ENCODE measurements at places on chromosomes 7 and 10.

- DNase-seq, result no peak
These were observed 77.1 kb downstream of the MTPN start for GRCh38 chr7:135900065-135900546.

DNA sequence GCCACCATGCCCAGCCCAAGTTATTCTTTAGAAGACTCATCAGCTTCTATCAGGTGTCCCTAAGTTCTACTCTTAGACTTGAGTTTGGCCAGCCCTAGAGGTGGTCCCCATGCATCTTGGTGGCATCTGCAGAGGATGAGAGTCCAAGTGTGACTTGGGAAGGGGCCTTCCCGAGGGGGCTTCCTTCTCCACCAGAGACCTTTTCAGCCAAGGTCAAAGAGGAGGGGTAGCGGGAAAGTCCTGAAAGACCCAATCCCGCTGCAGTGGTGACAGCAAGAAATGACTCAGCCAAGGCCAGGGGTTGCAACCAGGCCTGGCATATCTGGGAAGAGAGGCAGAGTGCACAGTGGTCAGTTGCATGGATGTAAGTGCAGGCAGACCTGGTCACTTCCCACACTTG, 61.7 kb upstream of the MGMT start:
- DNase-seq, result no peak

GRCh38 chr10:123847686-123848432, 43.7 kb downstream of the CPXM2 start:
- DNase-seq, result no peak

- DNase-seq, result no peak
These were observed 193.8 kb upstream of the DPP6 start for GRCh38 chr7:153858355-153858754.

GRCh38 chr7:28807396-28807994, 150.6 kb downstream of the TRIL start:
- DNase-seq, result no peak

- DNase-seq, result no peak
These were observed 3.5 kb downstream of the ZP3 start for GRCh38 chr7:76428149-76428823.

DNA sequence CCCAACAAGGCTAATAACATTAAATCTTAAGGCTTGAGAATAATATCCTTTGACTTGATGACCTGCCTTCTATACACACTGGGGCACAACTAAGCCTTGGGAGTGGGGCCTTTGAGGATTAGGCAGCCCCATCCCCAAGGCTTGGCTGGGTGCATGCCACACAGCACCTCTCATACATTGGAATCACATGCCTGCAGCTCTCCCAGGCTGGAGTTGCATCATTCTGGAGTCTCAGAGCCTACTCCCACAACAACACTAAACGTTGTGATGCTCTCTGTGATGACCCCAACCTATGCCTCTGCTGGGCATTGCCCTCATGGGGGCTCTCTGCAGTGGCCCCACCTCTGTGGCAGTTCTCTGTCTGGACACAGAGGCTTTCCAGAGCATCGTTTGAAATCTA, 31.9 kb upstream of the SGCE start:
- no peak for DNase-seq

DNA sequence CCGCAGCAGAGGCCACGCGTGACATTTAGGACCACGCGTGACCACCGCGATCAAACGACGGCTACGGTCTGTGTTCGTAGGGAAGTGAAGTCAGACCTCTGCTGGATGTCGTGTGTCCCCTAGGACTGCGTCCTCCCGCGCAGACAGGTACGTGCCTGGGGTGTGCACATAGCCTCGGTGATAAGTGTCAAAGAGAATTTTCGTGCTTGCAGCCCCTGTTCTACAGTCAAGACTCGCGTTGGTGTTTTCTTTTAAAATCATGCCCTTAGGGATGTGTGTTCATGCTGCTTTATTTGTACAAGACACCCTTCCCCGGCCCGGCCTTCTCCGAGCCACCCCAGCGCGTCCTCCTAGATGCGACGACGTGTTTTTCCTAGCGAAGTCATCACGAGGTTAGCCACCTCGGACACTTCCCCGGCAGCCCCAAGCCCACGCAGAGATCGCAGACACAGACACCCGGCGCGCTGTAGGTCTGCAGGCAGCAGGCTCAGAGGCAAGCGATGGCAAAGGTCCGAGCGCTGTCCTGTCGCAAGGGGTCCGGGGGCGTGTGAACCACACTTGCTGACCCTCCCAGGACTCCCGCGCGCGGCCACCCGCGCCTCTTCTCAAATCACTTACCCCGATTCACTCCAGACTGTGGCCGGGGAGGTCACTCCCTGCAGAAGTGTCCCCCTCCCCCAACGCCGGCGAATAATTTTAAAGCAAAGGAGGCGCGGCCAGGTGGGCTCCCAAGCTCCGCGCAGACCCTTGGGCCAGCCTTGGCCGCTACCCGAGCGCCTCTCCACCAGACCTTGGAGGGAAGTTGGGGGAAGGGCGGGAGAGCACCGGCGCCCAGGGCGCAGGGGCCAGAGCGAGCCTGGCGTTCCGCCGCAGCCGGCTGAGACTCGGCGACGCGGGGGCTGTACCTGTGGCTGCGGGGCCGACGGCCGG, 552 bp downstream of the MKX start:
- DNase-seq, result no peak

DNA sequence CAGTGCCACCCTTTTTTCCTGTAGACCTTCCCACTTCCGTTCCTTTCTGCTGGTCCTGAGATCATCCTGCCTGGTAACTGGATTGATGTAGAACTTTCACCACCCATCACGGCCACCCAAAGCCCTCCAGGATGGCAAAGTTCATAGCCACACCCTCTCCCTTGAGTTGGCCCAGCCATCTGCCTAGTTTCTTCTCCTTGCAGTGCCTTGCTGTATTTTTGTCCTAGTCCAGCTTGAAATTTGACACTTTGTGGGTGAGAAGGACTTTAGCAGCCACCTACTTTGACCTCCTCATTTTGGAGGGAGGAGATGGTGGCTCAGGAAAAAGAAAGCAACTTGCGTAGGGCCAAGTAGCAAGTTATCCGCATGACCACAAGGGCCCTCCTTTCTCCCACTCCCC, 140.7 kb downstream of the BUB3 start:
- DNase-seq, result no peak

DNA sequence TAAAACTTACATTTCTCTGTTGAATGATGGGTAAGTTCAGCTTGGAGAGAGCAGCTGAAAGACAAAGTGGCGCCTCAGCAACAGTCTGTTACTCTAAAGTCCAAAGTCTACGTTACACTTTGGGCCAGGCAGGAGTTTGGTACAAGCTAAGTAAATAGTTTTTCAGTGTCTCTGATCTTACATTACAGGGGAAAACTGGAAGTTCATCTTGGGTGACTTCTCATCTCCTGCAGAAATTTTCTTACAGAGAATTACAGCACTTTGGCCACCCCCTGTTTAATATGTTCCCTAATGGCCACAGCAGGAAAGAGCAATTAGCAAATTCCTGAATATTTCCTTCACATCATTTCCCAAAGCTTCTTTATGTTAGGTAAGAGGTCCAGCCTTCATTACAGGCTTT, 67.1 kb downstream of the ABCC2 start:
- DNase-seq, result no peak

DNA sequence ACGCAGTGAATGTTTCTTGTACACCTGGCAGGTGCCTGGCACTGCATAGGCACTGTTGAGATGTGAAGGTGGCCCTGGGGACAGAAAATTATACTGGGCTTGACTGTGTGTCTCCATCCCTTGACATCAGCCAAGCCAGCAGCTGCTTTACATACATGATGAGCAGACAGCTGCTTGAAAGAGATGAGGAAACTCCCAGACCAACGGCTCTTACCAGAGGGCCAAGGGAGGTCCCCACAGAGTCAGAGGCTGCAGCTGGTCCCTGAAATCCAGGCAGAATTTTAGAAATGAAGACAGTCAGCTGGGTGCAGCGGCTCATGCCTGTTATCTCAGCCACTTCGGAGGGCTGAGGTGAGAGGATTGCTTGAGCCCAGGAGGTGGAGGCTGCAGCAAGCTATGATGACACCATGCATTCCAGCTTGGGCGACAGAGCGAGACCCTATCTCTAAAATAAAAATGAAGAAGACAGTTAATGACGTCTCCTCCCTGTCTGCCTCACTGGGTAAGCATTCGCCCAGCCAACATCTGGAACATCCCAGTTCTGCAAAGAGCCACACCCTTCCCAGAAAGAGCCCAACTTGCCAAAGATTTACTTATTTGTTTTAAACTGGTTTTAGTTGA, 17.6 kb downstream of the LIMK1 start:
- no peak for DNase-seq

DNA sequence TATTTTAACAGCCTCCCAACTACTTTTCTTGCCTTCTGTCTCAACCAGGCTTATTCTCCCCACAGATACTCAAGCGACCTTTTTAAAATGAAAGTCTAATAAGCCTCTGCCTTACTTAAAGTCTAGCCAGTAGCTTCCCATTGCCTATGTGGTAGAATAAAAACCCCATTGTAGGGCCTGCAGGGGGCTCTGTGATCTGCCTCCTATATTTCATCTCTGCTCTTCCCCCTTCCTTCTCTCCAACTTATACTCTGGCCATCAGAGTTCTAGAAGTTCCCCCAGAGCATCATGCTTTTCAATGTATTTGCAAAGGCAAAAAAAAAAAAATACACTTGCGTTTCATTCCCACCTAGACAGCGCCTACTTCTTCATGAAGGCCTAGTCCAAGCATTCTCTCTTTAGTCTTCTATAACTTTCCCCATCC, 167.7 kb upstream of the ADO start:
- no peak for DNase-seq

GRCh38 chr7:121516821-121517220, 120.7 kb upstream of the FAM3C start:
- no peak for DNase-seq

- no peak for DNase-seq
These were observed 297.1 kb upstream of the LRGUK start for GRCh38 chr7:133830081-133830480.

- DNase-seq, result no peak
These were observed 1.7 kb upstream of the SH2B2 start for GRCh38 chr7:102284891-102285539.

DNA sequence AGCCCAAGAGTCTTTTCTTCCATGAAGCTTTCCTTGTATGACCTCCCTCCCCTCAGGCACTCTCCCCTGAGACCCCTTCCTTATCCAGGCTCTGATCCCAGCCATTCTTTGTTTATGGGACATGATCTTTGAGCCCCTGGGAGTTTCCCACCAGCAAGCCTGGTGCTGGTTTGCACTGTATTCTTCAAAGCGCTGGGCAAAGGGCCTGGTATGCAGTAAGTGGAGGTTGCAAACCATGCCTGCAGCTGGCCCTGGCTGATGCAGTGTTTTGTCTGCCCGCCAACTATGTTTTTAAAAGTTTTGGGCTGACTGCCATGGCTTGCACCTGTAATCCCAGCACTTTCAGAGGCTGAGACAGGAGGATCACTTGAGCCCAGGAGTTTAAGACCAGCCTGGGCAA, 6.8 kb upstream of the NODAL start:
- DNase-seq, result no peak

GRCh38 chr7:155017834-155018233, 14.9 kb upstream of the PAXIP1 start:
- DNase-seq, result no peak

DNA sequence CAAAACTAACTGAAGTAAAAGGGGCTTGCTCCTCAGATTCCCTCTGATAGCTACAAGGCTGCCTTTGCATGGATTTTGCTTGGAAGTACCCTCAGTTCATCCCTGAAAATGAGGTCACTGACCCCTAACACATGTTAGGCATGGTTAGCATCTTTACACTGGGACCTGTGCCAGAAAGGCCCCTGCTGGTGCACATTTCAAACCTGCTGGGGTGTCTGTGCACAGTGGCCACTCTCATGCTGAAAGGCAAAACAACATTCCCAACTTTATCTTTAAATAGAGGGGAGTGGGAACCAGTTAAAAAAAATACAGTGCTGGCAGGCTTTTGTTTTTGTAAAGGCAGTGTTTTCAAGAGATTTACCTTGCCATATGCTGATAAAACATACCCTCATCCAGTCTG, 99.1 kb downstream of the ANK3 start:
- no peak for DNase-seq

- no peak for DNase-seq
These were observed 129.2 kb downstream of the RPS24 start for GRCh38 chr10:78162853-78163252.

DNA sequence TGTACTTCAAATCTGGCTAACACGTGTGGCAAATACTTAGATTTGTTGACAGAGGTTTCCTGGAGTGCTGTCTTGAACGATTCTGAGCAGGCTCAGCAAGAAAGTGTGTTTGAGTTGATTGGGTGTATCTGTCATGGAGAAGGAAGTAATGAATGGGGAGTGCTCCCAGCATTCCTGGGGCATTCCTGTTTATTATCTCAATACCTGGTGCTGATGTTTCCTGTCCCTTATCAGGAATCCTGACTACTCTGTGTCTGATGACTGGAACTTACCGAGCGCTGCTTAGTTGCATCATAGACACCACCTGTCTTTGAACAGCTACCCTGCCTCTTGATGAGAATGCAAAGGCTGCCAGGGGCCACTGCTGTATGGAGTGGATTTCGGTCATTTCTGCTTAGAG, 41.0 kb upstream of the TMEM248 start:
- no peak for DNase-seq

DNA sequence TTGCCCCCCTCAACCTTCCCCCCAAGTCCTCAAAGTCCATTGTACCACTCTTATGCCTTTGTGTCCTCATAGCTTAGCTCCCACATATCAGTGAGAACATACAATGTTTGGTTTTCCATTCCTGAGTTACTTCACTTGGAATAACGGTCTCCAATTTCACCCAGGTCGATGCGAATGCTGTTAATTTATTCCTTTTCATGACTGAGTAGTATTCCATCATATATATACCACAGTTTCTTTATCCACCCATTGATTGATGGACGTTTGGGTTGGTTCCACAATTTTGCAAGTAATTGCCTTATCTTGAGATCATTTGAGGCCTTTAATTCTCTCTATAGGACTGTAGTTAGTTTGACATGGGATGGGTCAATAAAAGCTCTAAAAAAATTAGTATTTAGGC, 124.7 kb downstream of the ARL4A start:
- no peak for DNase-seq

- DNase-seq, result no peak
These were observed 46.7 kb downstream of the CAMK1D start for GRCh38 chr10:12396093-12396492.

GRCh38 chr10:24453404-24453830, 244.5 kb downstream of the KIAA1217 start:
- DNase-seq, result no peak

DNA sequence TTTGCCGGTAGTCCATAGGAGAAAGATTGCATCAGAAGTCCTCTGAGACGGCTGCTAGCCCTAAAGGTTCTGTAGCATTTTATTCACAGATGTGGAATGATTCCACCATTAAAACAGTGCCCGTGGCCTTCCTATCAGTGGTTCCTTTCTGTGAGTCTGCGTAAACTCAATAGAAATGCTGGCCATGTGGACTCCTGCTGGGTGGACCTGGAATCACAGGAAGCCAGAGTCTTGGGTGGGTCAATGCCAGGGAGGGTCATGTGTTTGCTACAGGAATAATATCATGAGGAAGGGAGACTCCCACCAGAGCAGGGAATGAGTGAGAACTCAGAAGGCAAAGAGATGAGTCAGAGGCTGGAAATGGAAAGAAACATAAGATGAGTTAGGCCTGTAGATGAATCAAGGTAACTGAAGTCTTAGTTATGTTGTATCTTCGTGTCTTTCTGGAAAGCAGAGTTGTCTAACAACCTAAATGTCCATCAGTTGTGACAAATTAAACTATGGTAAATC, 410.4 kb upstream of the AUTS2 start:
- no peak for DNase-seq
